Stomach (tissue), 19 donors: ENCODE measurements at places on chromosomes 6 and 20.
A peak's percentile ranks its signal among the peaks of the same experiment; 100 is the strongest.

DNA sequence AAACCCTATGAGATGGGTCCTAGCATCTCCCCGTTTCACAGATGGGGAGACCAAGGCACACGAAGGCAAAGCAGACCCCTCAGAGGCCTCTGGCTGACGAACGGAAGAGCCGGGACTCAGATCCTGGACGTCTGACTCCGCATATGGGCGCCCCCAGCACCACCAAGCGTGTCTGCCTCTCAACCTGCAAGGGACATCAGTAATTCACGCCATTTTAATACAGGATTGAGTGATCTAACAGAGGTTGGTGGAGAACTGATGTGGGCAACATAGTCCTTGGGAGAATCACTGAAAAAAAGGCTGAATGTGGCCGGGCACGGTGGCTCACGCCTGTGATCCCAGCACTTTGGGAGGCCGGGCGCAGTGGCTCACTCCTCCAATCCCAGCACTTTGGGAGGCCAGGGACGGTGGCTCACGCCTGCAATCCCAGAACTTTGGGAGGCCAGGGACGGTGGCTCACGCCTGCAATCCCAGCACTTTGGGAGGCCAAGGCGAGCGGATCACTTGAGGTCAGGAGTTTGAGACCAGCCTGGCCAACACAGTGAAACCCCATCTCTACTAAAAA lies 206.6 kb downstream of the DLL1 start:
- DNase-seq = no peak

DNA sequence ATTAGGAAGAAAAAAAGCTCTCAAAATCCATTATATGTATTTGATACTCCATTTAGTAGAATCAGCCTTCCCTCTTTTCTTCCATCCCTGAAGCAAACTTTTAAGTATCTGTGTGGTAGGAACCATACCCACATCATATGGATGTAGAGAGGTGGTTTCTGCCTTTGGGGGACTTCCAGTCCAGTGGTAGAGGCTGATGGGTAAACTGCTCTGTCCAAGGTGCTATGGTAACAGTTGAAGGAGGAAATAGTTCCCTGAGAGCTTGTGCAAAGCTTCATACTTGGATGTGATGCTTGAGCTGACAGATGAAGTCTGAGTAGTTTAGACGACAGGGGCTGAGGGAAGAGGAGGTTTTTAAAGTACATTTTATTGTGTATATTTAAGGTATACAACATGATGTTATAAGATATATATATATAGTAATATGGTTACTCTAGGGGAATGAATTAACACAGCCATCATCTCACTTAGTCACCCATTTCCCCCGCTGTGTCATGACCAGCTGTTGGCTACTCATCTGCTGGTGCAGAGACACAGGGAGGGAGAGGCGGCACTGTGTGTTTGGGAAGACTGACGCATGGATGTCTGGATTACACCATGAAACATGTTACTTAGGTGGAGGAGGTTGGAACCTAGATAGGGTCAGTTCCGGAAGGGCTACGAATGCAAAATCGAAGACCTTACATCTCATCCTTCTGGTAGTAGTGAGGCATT lies 185.2 kb downstream of the FARS2 start:
- DNase-seq = no peak

DNA sequence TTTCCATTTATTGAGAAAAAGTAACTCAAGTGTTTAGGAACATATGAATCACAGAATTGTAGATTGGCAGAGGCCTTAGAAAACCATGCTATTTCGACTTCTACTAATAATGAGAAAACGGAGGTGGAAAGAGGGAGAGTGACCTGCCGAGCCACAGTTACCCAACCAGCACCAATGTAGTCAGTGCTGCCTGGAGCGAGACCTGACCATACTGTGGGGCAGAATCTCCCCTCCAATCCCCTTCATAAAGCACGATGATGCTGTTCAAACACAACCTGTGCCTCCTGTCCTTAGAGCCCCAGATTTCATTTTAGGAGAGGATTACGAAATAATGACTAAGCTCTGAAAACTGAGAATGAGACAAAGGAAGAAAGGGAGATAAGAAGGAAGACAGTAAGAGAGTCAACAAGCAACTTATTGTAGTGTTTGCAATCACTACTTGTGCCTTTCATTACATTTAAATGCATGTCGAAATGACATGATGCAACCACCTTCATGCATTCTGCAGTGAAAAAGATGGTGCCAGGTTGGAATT lies 70.6 kb downstream of the ATXN1 start:
- DNase-seq = no peak

GRCh38 chr6:12381587-12381986 lies 91.4 kb downstream of the EDN1 start:
- no peak for DNase-seq

DNA sequence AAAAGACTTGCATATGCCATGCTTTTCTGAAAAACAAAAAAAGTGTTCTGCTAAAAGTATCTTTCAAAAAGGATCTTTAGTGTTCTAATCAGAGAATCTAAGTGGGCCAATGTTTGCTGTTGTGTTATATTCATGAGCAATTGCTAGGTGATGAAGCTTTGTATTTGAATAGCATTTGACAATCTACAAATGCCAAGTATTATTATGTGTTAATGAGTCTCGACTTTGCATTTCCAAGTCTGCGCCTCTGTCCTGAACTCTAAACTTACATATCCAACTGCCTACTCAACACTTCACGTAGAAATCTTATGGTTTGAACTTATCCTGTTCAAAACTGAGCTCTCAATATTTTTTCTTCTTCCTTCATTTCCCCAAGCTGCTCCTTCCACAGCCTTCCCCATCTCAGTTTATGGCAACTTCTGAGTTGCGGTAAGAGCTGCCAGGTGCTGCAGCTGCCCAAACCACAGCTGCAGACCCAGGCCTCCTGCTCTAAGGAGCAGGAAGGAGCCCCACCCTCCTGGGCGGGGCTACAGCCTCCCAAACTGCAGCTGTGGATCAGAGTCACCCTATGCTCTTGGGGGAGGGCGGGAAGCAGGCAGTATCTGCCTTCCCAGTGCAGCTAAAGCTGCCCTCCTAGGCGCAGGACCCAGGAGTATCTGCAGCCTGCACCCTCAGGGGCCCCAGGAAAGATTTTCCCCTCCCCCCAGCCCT lies 16.7 kb upstream of the MAK start:
- DNase-seq = no peak

- DNase-seq = peak; percentile 54
Observed at GRCh38 chr6:137044366-137045221, at the start of gene IL20RA. Gene IL20RA (minus strand): TSS chr6:137044965. CDS start chr6:137044728, 237 bp downstream.

GRCh38 chr20:25532015-25532751 lies 53.1 kb downstream of the NINL start:
- no peak for DNase-seq

DNA sequence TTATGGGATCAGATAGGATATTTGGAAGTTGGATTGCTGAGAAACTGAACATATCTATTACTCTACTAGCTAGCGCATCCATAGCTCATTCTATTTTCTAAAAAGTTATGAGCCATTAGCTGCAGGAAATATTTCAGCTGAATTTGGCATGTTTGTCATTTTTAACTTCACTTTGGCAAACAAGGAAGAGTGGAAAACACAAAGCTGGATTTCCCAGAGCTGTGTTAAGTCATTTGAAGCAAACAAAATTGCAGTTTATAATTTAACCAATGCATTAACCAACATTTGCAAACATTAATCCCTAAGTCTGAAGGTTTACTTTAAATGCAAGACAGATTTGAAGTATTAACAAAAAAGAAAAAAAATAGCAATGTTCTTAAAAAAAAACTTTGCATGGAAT lies 1.2 kb downstream of the ALDH8A1 start:
- DNase-seq = no peak

DNA sequence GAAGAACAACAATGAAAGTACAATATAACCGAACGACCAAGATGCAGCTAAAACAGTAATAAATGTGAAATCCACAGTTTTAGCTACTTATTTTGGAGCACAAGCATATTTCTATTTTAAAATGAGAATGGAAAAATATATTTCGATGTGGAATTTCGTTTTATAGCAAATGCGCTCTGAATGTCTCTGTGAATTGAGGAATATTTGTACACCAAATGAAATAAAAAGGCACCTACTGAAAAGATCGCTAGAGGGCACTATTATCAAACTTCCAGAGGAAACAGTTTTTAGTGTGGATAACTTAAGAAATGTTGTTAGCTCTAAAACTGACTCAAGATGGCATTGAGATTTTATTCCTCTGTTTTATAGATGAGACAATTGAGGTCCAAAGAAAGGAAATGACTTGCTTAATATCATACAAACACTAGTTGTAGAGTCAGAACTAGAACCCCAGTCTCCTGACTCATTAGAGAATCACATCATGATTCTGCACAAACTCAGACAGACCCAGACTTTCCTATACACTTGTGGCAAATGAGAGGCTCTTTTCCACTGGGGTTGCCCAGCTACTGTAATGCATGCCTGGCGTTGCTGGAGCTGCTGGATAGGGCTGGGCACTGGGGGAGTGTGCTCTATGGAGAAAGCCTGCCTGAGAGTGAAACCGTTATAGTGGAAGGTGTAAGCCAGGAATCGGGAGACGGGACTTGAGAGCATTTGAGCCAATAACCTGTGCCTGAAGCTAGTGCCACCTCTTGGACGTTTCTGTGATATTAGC lies 51.9 kb downstream of the GCLC start:
- DNase-seq = peak; percentile 74

- no peak for DNase-seq
Observed at GRCh38 chr6:9295644-9296043, 860.3 kb upstream of the SLC35B3 start.

- no peak for DNase-seq
Observed at GRCh38 chr20:1927217-1927616, 32.0 kb downstream of the SIRPA start.

DNA sequence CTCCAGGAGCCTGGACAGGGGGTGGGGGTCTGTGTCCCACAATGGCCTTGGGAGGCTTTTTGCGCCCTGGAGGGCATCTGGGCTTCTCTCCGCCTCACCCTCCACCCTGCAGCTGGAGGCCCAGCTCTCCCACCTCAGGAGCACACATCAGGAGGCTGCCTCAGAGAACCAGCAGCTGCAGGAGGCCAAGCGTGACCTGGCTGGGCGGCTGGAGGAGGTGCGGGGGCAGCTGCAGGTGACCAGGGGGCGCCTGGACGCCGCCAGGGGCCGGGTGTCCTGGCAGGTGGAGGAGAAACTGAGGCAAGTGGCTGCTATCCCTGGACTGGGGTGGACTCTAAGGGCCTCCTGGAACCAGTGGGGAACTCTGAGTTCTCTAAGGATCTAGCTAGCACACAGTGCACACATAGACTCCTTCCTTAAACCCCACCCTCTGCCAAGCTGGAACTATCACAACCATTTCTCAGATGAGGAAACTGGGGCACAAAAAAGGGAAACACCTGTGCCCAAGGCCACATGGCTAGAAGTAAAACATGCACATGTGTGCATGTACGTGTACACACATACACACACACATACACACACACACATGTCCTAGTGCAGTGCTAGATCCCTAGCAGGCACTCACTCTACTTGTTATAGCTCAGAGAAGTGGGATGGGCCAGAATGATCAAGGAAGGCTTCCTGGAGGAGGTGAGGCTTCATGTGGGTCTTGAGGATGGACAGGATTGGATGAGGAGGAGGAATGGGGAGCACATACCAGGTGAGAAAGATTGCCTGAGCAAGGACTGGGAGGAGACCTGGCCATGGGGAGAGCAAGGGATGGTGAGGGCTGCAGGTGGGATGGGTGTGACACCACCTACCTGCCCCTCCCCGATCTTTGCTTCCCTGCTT lies 22.9 kb downstream of the RAB44 start:
- no peak for DNase-seq

DNA sequence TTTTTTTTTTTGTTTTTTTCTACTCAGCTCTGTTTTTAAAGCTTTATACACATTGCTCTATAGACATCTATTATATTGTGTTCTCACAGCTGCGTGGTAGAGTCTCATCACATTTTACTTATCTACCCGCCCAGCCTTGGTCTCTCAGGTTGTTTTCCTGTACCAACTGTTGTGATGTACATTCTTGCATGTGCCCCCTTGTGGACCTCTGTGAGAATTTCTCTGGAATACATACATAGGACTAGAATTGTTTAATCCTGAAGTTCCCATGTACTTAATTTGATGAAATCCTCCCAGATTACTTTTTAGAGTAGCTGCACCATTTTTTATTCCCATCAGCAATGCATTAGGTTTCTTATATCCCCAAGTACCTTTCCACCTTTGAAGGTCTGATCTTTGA lies 40.4 kb upstream of the TINAG start:
- peak; percentile 68 for DNase-seq

DNA sequence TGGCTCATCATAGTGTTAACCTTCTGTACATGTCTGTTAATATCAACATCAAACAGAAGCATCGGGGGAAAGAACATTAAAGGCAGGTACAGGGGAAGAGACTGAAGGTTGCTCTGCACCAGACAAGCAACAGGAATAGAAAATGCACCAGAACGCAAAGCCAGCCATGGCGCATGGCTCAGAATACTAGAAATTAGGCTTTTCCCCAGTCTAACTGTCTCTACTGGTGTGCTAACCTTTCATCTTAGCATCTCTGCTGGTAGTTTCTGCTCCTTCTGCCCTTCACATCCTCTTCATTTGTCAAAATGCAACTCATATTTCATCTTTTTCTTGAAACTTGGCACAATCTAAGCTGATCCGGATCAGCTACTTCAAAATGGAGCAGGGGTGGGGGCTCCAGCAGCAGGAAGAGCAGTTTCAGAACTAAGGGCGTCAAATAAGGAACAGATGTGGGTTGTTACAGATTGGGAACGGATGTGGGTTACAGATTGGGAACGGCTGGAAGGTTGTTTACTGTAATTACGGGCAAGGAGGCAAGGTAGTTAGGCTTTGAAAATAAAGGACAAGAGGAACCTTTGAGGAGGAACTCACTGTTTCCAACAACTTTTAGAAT lies 13.1 kb upstream of the RNASET2 start:
- no peak for DNase-seq

- DNase-seq = no peak
Observed at GRCh38 chr6:45986746-45987274, 28.9 kb downstream of the CLIC5 start.

DNA sequence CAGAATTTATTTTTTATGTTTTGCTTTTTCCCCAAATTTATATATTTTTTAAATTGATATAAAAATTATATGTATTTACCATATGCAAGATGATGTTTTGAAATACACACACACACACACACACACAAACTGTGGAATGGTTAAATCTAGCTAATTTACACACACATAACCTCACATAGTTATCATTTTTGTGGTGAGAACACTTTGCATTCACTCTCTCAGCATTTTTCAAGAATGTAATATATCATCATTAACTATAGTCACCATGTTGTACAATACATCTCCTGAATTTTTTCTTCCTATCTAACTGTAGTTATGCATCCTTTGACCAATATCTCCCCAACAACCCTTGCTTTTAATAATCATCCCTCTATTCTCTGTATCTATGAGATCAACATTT lies 52.2 kb downstream of the GFRAL start:
- no peak for DNase-seq

DNA sequence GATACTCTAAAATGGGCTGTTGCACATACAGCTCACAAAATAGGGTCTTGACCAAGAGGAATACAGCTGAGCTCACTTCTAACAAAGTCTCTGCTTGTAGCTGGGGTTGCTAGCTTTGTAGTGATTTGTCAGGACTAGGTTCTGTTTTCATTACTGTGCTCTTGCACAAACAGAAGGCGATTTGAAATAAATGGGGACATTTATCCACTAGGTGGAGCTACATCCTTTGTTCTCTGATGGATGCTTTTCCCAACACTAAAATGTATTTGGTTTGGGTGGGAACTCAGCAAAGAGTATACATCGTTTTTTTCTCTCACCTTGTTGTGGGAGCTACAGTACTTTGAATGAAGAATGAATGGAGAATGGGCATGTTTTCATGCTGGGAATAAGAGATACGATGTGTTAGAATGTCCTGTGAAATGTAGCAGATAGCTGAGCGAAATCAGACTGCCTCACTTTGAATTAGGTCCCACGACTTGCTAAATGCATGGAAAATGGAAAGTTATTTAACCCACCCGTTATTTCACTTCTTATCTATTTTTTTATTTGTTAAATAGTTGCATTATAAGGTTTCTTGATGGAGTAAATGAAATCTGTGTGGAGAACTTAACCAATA lies 494.7 kb upstream of the MAP3K7 start:
- DNase-seq = peak; percentile 87
